ENCODE measurements at places on chromosomes 2 and 18.

- DNase-seq = no peak
These were observed 71.9 kb downstream of the CHRNA1 start for GRCh38 chr2:174692256-174692919.

DNA sequence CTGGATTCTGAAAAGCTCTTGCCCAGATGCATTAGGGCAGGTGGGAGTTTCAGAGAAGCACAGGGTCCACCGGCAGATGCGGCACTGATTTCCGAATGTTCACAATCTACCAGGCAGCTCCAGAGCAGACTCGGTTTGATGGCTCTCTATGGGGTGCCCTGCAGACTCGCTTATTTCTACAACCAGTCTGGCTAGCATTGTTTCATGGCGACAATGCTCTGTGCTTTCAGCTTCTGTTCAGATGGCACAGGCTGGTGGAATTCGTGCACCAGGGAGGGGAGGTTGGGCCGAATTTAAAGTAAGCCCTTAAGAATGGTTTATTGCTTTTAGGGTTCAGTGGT lies 9.9 kb downstream of the MYT1L start:
- DNase-seq = no peak

- DNase-seq = no peak
These were observed 8.9 kb upstream of the ASB18 start for GRCh38 chr2:236273126-236273525.

DNA sequence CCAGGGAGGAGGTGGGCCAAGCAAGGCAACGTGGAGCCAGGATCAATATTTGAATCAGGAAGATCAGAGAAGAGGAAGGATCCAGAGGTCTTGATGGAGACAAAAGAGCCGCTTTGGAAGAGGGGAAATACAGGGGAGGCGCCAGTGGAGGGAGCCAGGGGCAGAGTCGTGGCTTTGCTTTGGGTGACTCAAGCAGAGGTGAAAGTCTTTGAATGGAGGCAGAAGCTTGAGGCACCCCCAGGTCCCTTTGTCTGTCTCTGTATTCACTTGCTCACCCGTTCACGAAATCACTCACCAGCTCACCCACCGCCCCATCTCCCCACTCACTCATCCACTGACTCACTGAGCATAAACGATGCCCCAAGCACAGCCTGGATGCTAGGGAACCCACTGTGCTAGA lies 134.1 kb downstream of the ACOXL start:
- no peak for DNase-seq

- DNase-seq = no peak
These were observed 166.8 kb upstream of the ID2 start for GRCh38 chr2:8514796-8515758.

GRCh38 chr18:31685097-31686082 lies 1.0 kb upstream of the B4GALT6 start:
- DNase-seq = peak; percentile 34

DNA sequence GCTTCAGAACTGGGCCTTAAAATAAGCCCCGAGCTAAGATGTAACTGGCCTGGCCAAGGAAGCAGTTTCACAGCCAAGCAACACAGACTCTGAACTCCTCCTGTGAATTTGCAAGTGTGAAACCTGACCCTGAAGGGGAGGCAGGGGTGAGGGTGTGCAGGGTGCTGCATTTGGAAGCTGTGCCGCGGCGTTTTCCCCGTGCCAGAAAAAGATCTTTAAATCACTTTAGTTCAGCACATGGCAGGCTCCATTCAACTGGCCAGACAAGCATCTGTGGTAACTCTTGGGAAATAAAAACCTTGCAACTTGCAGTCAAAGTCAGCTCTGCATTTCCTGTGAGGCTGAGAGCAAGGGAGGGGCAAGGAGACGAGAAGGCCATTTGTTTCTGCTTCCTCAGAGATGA lies 209.3 kb upstream of the SOX11 start:
- no peak for DNase-seq

- DNase-seq = no peak
These were observed 321.5 kb downstream of the RND3 start for GRCh38 chr2:150165988-150166312.

GRCh38 chr2:149877074-149877473 lies 289.5 kb upstream of the MMADHC start:
- no peak for DNase-seq

DNA sequence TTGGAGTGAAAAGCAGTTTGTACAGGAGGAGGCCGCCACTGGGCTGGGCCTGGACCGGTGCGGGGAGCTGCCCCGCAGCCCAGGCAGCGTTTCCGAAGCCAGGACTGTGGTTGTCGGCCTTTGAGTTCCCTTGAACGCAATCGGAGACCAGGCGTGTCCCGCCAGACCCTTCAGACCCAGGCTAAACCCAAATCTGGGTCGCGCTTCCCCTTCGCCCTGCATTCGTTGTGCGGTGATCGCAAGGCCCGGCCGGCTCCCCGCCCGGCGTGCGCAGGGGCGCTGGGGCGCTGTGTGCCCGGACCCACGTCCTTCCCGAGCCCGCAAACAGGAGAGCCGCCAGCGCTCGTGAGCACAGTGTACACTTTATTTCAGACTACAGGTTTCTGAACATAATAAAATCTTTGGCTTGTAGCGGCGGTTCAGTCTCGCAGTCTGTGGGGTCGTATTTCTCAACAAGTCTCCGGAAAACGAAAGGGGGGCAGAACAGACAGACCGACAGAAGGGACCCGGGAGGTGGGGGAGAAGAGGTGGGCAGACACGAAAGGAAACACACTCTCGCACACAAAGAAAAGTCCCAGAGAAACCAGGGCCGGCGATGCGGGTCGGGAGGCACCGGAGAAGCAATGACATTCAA lies 5.5 kb downstream of the EN1 start:
- DNase-seq = no peak

DNA sequence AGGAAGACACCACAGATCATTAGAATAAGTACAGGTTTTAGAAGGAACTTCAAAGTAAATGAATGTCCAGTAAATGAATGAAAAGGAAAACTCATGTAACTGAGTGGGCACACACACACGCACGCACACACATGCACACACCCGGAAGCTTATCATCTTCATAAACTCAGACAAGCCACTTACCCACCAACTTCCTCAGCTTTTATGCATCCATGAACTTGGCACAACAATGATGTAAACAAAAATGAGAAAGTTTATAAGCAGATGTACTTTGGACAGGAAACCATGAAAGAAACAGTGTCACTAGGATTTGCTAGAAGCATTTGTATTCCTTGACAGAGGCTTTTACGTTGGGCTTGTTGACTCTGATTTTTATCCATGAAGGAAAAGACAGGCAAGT lies 23.2 kb downstream of the RNF152 start:
- DNase-seq = no peak

GRCh38 chr2:7427293-7428060 lies 510.3 kb downstream of the RNF144A start:
- DNase-seq = peak; percentile 30

- DNase-seq = peak; percentile 21
These were observed 47.0 kb upstream of the TGIF1 start for GRCh38 chr18:3402982-3403451.

DNA sequence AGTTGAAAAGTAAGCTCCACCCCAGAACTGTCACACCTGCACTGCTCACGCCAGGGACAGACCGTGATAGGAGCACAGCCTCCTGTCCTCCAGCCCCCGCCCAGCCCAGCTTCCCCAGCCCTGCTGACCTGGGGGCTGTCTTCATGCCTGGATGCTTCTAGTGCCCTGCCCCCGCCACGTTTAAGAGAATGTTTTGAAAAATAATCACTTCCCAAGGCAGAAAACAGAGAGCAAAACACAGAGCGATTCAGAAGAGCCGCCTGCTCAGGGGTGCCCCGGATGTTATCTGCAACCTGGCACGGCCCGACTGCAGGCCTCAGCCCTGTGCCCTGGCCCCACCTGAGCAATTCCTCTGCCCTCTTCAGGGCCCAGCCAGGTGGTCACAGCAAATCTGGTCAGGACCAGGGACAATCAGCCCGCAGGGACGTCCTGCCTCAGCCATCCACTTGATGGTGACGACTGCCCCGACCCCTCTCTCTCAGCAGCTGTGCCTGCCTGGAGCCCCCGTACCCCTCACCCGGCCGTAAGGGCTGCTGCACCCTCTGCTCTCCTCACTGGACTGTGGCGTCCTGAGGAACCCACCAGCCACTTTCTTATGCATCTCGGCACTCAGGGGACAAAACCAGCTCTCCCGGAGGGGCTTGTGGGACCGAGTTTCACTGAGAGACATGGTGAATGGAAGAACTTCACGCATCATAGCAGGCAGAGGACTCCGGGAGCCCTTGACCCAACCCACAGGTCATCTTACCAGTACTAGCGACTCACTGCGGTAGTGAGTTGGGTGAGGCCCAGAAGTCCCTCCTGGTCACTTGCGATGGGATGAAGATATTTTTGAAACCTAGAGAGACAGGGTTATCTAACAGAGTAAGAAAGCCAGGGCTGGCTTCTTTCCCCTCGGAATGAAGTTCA lies 30.2 kb downstream of the ADI1 start:
- no peak for DNase-seq

DNA sequence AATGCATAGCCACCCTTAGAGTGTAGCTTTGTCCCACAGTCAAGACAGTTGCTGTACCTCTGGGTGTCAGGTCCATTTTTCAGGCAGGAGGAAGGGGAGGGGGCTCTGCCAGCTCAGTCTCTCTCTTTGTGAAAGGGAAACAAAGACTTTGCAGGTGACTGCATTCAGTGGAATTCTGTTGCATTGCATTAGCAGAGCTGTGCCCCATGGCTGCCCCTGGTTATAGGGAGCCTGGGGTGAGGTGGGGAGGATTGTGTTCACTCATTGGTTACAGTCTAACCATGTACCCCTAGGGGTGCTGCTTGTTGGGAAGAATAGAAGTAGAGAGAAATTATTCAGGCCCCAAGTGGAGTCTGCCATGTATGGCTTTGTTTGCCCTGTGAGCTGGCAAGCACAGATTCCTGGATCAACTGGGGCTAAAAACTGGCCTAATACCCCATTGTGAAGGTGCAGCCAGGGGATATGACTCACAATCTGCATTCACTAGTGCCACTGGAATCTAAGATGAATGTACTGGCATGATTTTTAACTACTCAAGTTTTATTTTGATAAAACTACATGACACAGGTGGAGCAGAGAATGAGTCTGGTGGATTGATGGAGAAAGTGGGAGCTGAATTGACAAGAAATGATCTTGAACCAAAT lies 118.4 kb downstream of the SH3BP4 start:
- no peak for DNase-seq

DNA sequence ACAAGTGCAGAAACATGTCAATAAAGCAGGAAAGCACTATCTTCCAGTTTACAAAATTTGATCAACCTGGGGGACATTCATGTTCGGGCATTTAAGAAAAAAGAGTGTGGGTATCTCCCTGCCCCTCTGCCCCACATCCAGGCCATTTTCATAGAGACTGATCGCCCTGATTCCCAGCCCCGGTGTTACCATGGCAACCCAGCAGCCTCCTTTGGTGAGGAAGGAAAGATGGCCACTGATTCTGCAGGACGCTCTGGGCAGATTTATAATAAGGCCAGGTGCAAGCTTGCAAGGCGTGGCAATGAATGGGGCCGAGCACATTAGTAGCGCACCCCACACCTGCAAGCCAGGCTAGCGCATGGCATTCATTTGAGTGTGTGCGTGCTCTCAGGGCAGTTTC lies 36.7 kb upstream of the ARL4C start:
- no peak for DNase-seq

DNA sequence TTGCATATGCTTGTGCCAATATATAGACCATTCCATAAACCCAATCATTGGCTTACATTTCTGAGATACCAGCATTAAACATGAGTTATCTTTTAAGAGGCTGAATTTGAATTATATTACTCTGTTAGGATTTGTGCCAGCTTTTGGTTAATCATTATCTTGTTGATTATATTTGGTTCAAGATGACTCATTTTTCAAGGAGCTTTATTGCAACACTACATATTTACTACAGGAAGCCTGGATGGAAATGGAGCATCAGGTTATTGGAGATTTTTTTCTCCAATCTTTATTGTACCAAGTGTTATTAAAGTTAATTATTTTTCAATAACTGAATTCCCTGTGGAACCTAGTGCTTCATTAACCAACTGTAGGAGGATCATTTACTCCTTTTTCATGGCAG lies 26.4 kb downstream of the EML4 start:
- DNase-seq = peak; percentile 23

GRCh38 chr18:59718464-59719157 lies 21.4 kb upstream of the CCBE1 start:
- no peak for DNase-seq

DNA sequence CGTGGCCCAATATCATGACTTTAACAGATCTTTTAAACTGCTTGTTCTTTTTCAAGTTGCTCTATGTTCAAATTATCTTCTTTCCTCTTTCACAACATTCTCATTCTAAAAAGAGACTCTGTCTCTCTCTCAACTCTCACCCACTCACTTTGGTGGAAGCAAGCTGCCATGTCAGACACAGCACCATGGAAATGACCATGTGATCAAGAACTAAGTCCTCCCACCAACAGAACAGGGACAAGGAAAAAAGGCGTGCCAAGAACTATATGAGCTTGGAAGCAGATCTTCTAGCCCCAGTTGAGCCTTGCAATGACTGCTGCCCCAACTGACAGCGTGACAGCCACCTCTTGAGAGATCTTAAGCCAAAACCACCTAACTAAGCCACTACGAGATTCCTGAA lies 23.9 kb downstream of the BAZ2B start:
- DNase-seq = no peak

- no peak for DNase-seq
These were observed 766.1 kb upstream of the SALL3 start for GRCh38 chr18:78213361-78213994.

DNA sequence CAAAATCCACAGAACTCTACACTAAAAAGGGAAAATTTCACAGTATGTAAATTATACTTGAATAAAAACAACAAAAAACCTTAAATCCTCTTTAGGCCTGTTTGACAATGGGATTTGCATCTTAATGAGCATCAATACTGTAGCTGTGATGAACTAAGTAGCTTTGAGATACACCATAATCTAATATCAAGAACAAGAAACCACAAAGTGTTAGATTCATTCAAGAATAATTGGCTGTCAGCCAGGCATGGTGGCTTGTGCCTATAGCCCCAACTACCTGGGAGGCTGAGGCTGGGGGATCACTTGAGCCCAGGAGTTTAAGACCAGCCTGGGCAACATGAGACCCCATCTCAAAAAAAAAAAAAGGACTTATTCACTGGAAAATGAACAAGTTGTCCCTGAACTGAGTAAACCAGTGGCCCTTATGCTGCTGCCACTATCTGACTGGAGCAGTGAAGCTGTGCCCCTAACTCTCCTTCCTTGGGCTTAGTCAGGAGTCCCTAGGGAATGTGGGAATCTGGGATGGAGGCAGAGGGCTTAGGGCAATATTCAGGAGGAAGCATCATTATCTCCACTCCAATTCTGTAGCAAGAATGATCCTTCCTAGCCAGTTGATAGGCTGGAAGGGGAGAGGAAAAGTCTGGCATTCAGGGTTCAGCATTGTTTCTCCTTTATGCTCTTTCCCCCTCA lies 88.5 kb downstream of the PRKCE start:
- no peak for DNase-seq

GRCh38 chr18:44889111-44889510 lies 208.4 kb downstream of the SETBP1 start:
- DNase-seq = no peak

- DNase-seq = no peak
These were observed 26.2 kb downstream of the CNOT11 start for GRCh38 chr2:101278925-101279324.

DNA sequence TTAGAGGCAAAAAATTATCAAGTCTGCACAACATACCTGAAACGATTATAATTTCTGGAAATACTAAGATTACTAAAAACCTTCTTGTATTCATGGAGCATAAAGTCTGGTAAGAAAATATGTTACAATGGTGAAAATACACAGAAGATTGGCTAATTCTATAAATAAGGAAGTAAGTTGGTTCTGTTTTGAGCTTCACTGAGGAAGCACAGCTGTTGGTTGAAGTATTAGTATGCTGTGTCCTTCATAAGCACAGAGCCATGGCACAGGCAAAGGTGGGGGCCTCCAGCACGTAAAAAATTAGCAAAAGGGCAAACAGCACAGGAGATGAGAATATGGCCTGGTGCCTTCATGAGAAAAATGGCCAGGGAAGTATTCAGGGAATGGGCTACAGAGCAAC lies 40.4 kb upstream of the ANKRD62 start:
- DNase-seq = no peak

Measured in HTR-8/SVneo (cell line).